Stimulated activated CD8-positive, alpha-beta memory T cell treated with anti-CD3 and anti-CD28 coated beads, Interleukin-4, amount 100 ng/mL, for 4 hours (primary cell): ENCODE measurements at places on chromosomes 13 and 19.

DNA sequence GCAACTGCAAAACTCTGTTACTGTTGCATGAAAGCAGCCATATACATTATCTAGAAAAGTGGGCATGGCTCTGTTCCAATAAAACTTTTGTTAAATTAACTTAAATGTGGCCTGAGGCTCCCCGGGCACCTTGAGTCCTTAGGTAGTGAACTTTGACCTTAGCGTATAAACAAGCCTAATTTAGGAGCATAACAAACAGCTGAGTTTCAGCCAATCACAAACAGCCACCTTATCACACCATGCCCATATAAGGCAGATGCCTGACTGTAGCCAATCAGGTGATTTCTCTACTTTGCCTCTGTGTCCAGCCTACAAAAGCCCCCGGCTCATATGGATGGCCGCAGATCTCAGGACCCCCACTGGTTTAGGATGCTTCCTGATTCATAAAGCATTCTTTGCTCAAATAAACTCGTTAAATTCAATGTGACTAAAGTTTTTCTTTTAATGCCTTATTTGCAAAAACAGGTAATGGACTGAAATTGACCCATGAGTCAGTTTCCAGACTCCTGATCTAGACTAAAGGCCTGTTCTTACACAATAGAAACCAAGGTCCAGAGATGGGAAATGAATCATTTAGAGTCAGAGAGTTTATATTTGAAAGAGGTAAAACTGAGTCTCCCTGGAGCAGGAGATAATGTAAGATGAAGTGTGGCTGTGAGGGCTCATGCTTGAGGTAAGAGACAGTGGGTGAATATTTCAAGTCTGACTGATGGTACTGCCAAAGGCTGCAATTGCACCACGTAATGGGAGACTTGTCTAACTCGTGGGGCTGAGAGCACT is 130.2 kb downstream of the FGF9 start:
- DNase-seq = no peak

DNA sequence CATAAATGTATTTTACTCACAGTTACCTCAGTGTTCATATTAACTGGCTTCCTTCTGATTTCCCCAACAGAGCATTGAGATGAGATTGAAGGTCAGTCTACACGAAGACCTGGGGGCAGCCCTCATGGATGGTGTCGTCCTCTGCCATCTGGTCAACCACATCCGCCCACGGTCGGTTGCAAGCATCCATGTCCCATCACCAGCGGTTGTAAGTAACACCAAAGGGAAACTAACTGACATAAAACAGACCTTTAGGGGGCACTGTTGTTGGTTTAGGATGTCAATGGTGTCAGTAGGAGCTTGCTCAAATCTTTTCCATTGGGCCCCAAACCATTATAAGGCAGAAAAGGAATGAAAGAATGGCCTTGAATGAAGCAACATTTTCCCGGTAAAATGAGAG is 68.2 kb downstream of the ESD start:
- no peak for DNase-seq

- peak; percentile 37 for DNase-seq
These were observed 109.8 kb upstream of the MLNR start for GRCh38 chr13:49110122-49110912.

GRCh38 chr19:1373534-1374249 is 10.0 kb upstream of the NDUFS7 start:
- DNase-seq = no peak

- DNase-seq = no peak
These were observed 10.2 kb upstream of the CCDC97 start for GRCh38 chr19:41299755-41300089.

DNA sequence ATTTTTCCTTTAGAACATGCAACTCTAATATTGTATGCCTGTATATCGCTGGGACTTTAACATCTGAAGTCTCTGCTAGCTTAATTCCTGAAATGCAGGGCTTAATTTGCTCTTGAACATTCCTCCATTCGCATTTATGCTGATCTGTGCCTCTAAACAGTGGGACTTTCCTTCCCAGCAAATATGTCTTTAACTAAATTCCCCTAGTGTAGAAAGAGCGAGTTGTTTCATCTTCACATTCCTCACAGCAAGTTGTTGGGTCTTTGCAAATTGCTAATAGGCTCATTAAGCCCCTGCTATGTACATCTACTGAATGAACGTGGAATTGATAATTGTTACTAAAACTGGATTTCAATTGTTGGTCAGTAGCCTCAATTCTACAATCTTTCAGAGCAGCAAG is 118.4 kb upstream of the OBI1 start:
- DNase-seq = no peak

DNA sequence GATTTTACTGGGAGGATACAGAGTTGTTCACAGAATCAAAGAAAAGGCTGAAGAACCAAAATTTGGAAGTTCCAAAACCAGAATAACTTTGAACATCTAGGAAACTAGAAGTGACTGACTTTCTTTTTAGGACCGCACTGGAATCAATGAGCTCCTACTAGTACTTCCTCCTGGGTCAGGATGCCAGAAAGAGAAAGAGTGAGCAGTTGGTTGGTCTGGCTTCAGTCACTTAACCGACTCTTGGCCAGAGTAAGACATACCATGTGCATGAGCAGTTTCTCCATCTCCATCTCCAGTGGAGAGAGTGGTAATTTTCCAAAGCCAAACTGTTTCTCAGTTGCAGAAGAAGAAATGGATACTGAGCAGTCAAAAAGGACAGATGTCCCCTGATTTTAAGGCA is 27.1 kb upstream of the MTUS2 start:
- DNase-seq = no peak

GRCh38 chr13:111270765-111271698 is 49.4 kb upstream of the TEX29 start:
- no peak for DNase-seq

- DNase-seq = no peak
These were observed 737.5 kb downstream of the LIG4 start for GRCh38 chr13:107477772-107478379.

DNA sequence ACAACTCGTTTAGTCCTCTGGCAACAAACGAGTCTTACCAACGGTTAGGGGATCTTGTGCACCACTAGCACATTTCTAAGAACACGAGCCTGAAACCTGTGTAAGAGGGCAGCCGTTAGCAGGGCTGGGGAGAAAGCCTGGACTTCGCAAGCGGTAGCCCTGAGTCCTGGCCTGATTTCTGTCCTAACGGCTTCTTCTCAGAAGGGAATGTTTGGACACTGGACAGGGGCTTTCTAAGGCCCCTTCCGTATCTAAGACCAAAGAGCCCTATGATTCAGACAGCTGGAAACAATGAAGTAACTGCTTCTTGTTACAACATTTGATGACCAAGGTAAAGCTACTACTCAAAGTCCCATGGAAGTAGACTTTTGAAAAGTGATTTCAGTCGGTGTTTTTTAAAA is 2.2 kb downstream of the ANKRD10 start:
- DNase-seq = no peak

DNA sequence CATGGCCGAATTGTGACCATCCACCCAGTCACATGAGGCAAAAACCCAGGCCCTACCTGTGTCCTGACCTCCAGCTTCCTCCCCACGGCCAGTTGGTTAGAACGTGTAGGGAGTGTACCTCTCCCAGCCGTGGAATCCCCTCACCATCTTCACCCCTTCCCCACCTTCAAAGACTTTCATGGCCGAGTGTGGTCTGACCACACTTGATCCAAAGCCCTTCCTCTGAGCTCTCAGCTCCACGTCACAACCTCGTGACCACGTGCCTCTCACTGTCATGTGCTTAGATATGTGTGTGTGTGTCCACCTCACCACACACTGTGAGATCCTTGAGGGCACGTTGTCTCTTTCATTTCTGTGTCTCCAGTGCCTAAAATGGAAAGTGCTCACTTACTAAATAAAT is 48.6 kb upstream of the UBE2L5 start:
- DNase-seq = no peak

DNA sequence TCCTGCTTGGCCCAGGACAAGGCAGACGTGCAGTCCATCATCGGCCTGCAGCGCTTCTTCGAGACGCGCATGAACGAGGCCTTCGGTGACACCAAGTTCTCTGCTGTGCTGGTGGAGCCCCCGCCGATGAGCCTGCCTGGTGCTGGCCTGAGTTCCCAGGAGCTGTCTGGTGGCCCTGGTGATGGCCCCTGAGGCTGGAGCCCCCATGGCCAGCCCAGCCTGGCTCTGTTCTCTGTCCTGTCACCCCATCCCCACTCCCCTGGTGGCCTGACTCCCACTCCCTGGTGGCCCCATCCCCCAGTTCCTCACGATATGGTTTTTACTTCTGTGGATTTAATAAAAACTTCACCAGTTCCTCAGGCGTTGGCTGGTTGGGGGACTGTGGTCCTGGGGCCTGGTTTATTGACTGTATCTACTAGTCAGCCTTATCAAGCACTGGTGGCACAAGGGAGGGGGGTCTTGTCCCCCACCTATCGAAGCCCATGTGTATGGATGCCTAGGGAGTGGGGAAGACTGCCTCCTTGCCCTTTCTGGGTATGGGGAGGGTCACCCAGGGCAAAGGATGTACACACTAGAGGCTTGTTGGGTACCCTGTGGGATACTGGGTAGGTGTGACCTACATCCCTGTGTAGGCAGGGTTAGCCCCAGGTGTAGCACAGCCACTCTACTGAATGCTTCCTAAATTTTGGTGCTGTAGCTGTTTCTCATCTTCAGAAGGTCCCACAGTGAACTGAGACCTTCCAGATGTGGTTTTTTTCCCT is 4.4 kb downstream of the CHMP2A start:
- no peak for DNase-seq

DNA sequence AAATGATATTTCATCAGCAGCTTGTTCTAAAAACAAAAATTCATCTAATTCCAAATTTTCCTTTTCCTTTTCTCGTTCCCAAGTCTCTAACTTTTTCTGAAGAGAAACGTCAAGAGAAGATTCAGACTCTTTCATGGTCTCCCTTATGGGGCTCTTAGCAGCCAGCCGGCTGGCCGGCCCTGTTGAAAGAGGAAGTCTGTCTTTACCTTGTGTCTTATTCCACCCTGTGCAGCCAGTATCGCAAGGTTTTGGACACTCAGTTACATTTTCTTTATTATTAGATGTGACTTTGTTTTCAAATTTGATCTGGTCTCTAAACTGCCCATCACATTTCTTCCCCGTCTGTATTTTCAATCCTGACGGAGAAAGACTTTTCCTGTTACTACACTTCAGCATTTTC is 142.3 kb downstream of the RNF17 start:
- DNase-seq = no peak

DNA sequence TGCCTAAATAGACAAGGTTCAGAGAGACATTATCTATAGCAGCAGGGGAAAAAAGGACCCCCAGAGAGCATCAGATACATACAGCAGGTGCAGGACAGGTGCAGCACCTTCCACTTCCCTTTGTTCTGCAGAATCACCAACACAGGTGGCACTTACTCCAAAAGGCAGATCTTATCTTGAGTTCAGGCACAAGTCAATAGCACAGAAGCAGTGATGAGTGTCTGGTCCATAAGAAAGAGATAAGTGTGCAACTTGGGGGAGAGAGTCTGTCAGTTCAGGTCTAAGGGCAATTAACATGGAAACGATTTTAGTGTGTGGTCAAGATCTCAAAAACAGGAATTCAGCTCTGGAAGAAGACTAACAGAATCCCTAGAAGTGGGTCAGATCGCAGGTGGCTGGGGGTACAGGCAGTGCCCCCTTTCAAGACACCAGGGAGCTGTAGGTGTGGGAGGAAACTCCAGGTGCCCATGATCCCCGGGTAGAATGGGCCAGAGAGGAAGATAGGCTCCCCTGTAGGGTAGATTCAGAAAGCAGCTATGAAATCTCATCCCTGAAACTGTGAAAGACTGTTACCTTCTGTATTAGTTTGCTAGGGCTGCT is 40.6 kb downstream of the TNFSF11 start:
- no peak for DNase-seq

DNA sequence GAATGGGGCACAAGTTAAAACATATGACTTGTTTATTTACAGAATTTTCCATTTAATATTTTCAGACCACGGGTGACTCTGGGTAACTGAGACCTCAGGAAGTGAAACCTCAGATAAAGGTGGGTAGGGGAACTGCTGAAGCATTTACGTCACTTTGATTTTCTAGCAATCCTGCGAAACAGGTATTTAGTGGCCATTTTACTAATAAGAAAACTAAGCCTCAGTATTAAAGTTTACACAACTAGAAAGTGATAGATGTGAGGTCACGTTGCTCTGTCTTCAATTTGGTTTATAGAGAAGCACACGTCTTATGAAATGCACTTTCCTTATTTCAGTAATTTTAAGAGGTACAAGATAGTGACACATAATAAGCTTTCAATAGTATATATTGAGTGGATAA is 402.8 kb downstream of the FGF9 start:
- no peak for DNase-seq

GRCh38 chr19:4077800-4078684 is 11.3 kb upstream of the ZBTB7A start:
- DNase-seq = no peak

DNA sequence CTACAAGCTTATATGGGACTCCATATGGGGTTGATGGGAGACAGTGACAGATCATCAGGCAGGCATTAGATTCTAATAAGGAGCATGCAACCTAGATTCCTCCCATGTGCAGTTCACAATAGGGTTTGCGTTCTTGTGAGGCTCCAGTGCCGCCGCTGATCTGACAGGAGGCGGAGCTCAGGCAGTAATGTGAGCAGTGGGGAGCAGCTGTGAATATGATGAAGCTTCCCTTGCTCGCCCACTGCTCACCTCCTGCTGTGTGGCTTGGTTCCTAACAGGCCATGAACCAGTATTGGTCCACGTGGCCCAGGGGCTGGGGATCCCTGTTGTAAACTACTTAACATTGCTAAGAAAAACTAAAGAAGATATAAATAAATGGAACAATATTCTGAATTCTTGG is 378.4 kb downstream of the KCNRG start:
- no peak for DNase-seq

DNA sequence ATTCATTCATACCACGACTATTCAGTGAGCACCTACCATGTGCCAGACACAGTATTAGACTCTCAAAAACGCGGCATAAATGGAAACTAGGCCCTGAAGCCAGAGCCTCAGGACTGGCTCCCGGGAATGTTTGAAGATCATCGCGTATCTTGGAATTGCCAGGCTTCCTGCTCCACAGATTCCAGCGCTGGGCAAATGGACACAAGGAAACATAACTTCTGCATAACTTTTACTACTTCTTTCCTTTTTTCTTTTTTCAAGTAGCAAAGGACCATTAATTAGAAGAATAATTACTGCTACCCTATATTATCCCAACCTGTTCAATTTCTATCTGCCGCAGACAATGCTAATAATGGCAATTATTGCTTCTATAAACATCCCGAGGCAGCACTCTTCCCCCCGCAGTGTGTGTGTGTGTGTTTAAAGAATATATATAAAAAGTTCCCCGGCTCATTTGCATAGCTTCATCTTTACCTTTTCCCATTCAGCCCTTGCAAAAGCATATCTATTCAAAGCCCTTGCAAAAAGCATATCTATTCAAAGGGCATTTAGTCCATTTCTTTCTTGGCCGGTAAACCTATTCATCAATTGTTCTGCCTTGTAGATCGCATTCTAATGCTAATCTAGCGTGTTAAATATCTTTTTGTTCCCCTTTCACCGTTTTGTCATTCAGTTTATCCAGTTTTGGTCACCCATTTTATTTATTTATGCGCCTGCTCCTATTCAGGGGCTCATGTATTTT is 6.1 kb downstream of the SOX21 start:
- DNase-seq = no peak

DNA sequence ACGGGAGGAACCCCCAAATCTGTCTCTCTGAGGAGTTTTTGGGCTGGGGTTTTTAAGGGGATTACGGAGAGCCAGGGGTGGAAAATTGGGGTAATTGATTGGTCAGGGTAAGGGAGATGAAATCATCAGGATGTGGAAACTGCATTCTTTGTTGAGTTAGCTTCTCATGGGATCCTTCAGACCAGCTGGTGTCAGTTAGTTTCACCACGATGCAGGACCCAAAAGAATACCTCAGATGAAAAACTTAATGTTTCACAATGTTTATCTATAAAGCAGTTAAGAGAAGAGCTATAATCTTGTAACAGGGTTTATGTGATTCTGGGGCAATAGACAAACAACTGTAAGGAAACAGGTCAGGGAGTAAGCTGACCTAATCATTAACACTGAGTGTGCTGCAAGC is 230.8 kb downstream of the POU4F1 start:
- DNase-seq = no peak
